Renal cortex interstitium (tissue), 15 donors: ENCODE measurements at places on chromosomes 13 and 19. TPM values are rescaled to one million over a fixed set of nuclear protein-coding genes. Genes with fewer than 3 reads are reported as not detected.

Gene SIGLEC12
- polyA plus RNA-seq = 0.38 TPM

Gene LRFN3
- 13.3 TPM for polyA plus RNA-seq

DNA sequence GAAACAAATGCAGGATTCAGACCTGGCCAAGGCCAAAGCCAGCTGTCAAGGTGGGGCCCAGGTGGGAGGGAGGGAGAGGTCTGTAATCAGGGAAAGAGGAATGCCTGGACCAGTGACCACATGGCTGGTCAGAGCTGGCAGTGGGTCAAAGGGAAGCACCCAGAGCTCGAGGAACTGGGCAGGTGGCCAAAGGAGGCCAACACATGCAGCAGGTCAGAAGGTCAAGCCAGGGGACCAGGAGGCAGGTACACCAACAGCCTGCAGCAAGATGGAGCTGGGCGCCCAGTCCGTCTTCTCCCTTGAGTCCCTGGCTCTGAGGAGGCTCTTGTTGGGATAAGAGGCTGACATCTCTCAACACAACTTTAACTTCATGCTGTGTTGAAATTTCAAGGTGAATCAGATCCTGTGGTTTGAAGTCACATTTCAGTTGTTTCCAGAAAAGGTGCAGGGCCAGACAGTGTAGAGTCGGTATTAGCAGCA lies 17.1 kb downstream of the GPATCH1 start:
- no peak for DNase-seq

- no peak for DNase-seq
These were observed 505 bp downstream of the PAF1 start for GRCh38 chr19:39390451-39390750.

- no peak for DNase-seq
These were observed 3.5 kb downstream of the KLF2 start for GRCh38 chr19:16327911-16328823.

GRCh38 chr19:50252111-50252886 lies 48.9 kb downstream of the MYH14 start:
- DNase-seq = no peak

GRCh38 chr19:1700733-1701663 lies 48.6 kb upstream of the TCF3 start:
- DNase-seq = no peak

DNA sequence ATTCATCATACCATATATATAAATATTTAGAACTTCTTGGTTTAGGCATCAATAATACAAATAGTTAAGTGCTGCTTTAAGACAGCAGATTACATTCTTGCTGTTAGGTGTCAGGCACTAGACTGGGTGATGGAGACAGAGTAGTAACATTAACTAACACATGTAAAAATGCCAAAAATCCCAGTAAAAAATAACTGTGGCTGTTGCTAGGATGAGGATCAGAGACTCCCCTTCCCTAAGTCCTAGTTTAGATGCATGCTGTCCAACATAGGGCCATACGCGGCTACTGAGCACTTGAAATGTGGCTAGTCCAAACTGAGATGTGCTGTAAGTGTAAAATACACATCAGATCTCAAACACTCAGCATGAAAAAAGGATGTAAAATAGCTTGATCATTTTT lies 94.7 kb downstream of the CDADC1 start:
- no peak for DNase-seq
